ENCODE measurements at places on chromosomes 1 and 21.

- no peak for DNase-seq
These were observed 10.7 kb downstream of the AUNIP start for GRCh38 chr1:25848531-25848930.

DNA sequence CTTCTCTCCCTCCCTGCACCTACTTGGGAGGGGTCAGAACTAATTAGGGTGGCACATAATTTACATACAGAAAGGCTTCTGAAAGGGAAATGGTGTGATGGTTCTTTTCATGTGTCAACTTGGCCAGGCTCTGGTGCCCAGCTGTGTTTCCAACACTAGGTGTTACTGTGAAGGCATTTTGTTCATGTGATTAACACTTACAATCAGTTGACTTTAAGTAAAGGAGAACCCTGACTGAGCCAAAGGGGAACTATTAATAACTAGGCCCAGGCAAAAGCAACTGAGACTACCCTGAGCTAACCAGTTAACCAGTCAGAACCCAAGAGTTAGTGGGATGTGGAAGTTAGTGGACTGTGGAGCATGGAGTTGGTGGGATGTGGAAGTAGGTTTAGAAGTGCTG is 114.9 kb downstream of the SEC16B start:
- DNase-seq = no peak

DNA sequence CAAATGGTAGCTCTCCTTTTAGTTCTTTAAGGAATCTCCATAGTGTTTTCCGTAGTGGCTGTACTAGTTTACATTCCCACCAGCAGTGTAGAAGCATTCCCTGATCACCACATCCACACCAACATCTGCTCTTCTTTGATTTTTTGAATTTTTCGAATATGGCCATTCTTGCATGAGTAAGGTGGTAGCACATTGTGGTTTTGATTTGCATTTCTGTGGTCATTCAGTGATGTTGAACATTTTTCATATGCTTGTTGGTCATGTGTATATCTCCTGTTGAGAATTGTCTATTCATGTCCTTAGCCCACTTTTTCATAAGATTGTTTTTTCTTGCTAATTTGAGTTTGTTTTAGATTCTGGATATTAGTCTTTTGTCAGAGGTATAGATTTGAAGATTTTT is 84.6 kb upstream of the B3GALT2 start:
- no peak for DNase-seq

GRCh38 chr1:1430114-1430982 is 5.1 kb upstream of the VWA1 start:
- no peak for DNase-seq

DNA sequence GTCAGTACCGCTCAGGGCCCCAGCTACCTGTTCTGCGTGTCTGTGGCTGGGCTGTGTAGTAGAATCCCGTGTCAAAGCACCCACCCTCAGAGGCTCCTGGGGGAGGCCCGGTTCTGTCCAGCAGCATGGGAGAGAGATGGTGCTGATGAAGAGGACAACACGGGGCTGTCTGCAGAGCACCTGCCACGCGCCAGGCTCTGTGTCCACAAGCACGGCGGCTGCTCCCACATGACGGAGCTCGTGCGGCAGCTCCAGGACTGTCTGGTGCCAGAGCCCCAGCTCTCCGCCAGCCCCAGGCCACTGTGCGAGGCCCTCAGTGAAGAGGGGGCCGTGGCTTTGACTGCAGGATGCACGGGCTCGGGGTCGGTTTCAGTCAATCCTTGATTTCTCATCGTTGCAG is 42.0 kb upstream of the TSPEAR start:
- peak; percentile 14 for DNase-seq

GRCh38 chr1:175390081-175390481 is 197.5 kb upstream of the KIAA0040 start:
- DNase-seq = no peak

GRCh38 chr21:42437786-42438185 is 34.1 kb downstream of the UBASH3A start:
- DNase-seq = no peak

DNA sequence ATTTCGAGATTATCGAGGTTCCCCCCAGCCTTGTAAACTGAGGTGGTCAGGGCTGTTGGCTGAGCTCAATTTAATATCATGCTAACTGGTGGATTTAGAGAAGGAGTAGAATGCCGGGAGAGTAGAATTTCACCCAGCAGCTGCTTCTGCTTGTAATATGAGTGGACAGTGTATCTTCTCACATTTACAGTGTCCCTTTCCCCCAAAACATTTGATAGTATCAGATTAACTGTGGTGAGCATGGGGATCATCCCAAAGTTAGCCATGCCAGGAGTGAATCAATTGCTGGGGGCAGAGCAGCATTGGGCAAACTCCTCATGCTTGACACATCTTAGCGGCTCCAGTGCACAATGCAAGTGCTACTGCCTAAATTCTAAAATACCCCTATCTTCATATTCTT is 9.2 kb upstream of the PPFIA4 start:
- no peak for DNase-seq

DNA sequence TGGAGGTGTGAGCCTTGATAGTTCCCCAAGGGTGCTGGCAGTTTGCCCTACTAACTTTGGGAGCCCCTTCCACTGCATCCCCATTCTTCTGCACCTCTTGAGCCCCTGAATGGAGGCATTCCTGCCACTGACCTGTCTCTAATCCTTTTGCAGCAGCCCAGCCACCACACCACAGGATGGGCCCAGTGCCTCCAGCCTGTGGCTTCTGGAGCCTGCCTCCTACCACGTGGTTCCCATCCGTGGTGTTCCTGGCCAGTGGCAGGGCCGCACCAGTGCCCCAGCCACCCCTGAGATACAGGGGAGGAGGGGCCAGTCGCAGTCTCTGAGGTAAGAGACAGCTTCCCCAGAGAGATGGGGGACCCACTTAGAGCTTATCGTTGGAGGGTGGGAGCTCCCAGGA is 14.4 kb downstream of the INAVA start:
- DNase-seq = no peak

DNA sequence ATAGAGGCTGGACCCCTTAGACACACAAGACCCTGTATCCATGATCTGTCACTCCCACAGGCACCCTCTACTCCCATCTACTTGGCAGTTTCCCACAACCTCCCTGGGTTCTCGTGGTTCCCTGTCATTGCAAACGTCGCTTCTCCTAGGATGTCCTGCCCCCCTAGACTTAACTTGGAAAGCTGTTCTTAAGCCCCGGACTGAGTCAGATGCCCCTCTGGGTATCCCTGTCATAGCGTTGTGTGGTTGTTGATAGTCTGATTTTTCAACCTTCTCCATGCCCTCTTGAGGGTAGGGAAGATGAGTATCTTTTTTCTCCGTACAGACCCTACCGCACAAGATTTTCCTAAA is 11.8 kb downstream of the RCC1 start:
- DNase-seq = no peak

GRCh38 chr1:18950401-18951026 is 6.0 kb downstream of the IFFO2 start:
- no peak for DNase-seq

DNA sequence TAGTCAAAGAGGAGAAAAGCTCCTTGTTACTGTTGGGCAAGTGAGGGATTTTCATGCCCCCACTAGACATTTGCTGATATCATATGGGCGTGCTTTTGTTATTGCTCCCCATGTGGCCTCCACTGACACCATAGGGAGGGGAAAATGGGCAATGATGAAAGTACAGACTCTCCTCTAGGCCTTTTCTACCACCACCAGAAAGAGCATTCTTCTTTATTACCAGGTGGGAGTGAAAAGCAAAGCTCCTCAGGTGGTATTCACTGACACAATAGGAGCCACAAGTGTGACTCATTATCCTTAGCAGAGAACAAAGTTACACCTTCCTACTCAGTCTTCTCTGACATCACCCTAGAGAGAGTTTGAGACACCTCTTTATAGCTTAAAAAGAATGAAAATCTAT is 667.1 kb downstream of the LTN1 start:
- no peak for DNase-seq

- no peak for DNase-seq
These were observed 50.5 kb upstream of the PRRC2C start for GRCh38 chr1:171434717-171435346.

- DNase-seq = no peak
These were observed 20.8 kb upstream of the TSNAX start for GRCh38 chr1:231507476-231508355.

DNA sequence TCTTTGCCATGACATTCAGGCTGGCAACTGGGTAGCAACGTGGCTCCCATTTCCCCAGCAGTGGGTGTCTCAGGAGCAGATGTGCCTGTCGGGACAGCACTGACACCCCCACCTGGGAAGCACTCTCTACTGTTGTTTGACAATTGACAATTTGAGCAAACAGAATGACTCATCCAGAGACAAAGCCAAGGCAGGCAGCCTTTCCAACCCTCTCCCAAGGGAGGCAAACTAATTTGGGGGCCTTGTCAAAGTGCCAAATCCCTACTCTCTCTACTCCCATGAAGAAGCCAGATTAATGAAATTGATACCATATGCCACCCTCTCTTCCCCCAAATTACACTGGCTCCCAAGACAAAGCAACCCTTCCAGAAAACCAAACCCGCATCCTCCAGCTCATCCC is 65.6 kb downstream of the GRIK3 start:
- no peak for DNase-seq

GRCh38 chr21:43308101-43308814 is 118.7 kb downstream of the SIK1 start:
- no peak for DNase-seq

GRCh38 chr1:9770298-9770697 is 53.5 kb downstream of the CLSTN1 start:
- DNase-seq = no peak

GRCh38 chr1:33287317-33287716 is 31.0 kb downstream of the ZNF362 start:
- no peak for DNase-seq

DNA sequence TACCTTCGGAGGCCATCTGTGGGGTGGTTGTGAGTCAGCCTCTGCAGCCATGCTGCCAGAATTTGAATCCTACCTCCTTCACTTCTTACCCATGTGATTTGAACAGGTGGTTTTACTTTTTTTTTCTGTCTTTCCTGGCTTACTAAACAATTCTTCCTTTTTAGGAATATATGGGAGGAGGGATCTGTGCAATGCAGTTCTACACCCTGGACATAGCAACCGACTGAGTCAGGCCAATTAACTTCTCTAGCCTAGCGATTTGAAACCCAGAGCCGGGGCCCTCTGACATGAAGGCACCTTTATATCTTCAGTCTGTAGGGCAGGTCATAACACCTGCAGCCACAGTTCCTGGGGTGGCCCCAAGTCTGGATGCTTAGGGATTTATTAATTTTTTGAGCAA is 83.6 kb downstream of the ST6GALNAC3 start:
- DNase-seq = no peak

Measured in mesothelial cell of epicardium (in vitro differentiated cells).